Ovary (tissue), 10 donors: ENCODE measurements at places on chromosomes 4 and X.

GRCh38 chrX:57044245-57044644, 48.9 kb upstream of the SPIN3 start:
- DNase-seq, result no peak

GRCh38 chr4:78578674-78579425, 27.3 kb downstream of the ANXA3 start:
- no peak for DNase-seq

- no peak for DNase-seq
Measured at GRCh38 chr4:40918330-40918729, 168.6 kb downstream of the NSUN7 start.

DNA sequence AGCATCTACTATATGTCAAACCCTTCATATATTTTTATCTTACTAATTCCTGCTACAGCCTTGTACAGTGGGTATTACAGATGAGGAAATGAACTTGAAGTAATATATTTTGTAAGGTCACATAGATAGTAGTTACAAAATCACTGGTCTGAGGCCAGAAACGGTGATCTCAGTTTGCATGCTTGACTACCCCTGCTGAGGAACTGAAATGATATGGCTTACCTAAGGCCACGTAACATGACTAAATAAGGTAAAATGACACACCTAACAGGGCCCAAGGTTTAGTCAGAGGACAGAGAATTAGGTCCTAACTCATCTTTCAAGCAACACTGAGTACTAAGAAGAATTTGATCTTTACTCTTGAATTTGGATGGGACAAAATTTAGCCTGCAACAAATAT, 1.5 kb upstream of the COMMD8 start:
- DNase-seq, result no peak

GRCh38 chr4:83108101-83108861, 6.2 kb downstream of the PLAC8 start:
- DNase-seq, result no peak

GRCh38 chr4:121185960-121186359, 21.8 kb upstream of the TNIP3 start:
- DNase-seq, result no peak

DNA sequence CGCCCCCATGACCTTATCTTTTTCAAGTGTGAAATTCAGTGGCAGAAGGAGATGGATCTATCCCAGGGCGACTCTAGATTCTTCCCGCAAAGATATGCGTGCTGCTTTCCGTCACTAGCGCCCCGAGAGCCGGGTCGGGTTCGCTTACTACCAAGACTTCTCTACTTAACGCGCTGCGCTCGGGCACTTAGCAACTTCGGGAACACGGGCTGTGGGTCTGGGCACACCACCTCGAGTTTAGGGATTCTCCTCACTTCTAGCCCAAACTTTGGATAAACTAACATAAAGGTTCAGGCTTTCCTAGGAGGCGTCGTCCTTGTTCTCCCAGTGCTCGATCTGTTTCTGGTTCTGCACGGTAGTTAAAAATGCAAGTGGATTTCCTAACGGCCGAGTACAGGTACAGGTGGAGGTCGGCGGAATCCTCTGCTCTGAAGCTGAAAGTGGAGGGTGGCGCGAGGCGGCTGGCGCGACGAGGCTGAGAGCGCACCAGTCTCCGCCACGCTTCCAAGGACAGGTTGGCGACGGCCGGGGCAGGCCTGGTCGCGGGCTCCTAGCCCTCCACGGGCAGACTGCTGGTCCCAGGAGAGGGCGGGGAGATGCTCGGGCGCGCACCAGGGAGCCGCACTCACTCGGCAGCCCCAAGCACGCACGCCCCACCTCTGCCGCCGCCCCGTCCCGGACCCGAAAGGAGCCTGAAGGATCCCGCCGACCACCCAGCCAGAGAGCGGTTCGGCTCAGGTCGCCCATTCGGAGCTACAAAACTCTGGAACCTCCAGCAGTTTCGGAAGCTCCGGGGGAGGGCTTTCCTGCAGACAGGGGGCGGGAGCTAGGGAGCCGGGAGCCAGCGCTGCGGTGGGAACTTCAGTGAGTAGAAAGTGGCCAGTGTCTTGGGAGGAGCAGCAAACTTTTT, 100.8 kb upstream of the TENM3 start:
- no peak for DNase-seq
